T-cell (primary cell): ENCODE measurements at places on chromosomes 4 and X. TPM values are rescaled to one million over a fixed set of nuclear protein-coding genes. Genes with fewer than 3 reads are reported as not detected.

The FRMPD4 gene
- total RNA-seq: not detected

The ADH1A gene
- total RNA-seq: not detected

The AMOT gene
- total RNA-seq: 2.7 TPM

The YTHDC1 gene
- 168 TPM for total RNA-seq
